Stromal cell of bone marrow (primary cell): ENCODE measurements at places on chromosomes 12 and 14.

DNA sequence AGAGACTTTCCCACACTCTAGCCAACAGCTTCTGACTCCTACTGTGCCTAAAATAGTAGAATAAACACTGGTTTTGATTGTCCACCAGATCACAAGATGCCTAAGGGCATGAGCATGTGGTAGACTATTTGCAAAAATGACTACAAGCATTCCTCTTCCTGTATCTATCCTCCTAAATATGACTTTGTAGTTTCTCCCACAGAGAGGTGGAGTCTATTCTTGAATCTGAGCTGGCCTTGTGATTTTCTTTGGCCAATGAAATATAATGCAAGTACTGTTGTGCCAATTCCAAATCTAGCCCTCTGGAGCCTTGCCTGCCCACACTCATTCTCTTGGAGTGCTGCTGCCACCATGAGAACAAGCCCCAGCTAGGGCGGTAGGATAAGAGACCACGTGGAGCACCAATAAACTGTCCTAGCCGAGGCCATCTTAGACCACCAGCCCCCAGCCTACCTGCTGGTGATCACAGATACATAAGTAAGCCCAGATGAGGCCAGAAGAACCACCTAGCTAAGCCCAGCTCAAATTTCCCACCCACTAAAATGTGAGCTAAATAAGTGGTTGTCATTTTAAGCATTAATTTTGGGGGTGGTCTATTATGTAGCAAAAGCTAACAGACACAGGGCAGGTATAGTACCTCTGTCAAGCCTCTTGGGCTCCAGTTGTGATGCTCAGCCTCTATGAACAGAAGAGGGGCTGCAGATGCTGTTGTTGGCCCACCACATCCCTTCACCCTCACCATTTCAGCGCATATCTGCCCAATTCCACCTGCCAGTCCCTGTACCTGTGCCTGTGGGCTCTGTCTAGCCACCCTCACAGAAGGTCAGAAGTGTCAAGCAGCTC lies 17.9 kb downstream of the ZFP36L1 start:
- peak; percentile 91 for DNase-seq

GRCh38 chr12:22190969-22191368 lies 143.5 kb downstream of the ST8SIA1 start:
- DNase-seq = no peak

DNA sequence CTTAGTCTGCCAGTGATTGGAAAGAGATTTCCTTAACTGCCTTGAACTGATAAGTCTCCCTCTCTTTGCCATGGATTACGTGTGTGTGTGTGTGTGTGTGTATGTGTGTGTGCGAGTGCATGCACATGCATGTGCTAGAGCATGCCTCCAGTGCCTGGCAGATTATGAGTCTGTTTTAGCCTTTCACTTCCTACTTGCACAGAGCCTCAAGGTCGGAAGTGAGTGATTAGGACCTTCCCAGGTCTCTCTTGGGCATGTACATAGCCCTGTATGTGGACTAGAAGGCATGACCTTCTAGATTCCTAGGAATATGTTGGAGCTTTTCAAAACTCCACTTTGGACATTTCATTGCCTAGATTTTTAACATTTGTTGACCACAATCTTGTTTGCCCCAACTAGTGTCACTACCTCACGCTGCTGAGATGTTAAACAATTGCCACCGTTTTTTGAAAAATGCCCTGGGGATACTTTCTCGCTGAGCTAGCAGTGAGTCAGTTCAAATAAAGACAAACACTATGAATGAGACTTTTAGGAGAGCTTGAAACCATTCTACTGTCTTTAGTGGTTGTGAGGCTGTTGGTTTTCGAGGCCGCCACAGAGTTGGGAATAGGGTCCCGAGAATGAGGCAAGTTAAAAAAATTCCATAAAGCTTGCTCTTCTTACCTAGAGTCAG lies 28.2 kb downstream of the KIAA0586 start:
- DNase-seq = no peak

DNA sequence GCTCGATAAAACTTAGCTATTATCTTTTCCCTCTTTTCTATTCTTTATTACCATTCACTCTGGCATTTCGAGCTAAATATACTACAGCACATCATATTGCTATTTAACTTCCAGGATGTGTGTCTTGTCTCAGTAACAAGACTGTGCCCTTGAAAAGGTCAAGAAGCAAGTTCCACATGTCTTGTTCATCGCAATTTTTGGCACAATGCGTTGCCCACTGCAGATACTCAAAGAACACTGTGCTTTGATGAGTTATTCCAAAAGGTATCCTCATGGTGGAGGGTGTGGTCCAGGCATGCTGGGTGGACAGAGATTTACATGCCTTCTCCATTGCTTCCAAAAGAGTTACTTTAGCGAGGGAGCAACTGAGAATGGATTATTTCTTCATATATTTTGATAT lies 6.6 kb downstream of the E2F7 start:
- DNase-seq = no peak

DNA sequence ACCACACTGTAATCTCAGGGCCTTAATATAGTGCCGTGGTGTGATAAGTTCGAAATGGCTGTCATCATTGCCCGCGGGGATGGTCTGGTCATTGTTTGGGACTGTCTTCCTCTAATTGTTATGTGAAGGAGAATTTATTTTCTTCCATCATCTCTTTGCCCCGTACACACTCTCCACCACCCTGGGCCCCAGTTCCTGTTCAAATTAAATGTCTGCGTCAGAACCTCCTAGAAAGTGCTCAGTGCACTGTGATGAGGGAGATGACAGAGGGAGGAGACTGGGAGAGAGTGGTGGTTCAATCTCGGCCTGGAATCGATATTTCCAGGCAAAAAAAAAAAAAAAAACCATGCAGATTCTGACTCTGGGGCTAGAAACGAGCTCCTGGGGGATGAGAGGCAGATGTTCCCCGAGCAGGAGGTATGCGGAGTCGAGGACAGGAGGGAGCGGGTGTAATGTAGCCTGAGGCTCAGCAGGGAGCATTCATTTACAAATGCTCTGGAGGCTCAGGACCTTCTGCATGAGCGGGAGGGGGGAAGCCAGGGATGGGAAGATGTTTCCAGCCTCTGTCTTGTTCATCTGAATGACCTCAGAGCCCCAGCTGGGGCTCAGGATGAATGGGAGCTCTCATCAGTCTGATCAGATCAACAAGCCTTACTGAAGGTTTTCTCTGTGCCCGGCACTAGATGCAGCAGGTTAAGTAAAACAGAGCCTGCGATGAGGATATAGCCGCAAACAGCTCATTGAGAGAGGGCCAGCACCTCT lies 219.5 kb downstream of the TBX5 start:
- no peak for DNase-seq

DNA sequence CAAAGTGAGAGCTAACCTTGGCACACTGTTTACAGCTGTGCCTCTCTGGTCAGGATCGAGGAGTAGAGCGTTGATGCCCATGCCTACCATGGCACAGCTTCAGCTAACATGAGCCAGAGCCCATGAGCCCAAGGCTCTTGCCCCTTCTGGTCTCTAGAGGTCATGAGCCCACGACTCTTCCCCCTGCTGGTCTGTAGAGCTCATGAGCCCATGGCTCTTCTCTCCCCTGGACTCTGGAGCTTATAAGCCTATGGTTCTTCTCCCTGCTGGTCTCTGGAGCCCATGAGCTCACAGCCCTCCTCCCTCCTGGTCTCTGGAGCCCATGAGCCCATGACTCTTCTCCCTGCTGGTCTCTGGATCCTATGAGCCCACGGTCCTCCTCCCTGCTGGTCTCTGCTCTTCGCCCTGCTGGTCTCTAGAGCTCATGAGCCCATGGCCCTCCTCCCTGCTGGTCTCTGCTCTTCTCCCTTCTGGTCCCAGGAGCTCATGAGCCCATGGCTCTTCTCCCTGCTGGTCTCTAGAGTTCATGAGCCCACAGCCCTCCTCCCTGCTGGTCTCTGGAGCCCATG lies 16.6 kb upstream of the CLMN start:
- DNase-seq = no peak

DNA sequence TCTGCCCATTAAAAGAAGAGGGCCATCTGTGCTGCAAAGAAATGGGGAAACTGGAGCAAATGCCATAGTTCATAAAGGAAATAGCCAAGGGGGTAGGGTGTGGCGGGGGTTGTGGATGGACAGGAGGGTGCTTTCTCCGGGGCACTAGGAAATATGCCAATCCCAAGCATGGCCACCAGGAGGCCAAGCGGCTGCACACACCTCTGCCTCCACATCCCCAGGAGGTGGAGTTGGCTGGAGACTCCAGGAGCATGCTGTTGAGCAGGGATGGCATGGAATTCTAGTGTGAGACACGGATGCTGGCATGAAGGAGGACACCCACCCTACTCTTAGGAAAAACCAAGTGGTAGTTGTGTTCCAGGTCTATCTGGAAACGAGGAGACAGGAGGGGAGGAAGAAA lies 25.2 kb downstream of the NID2 start:
- no peak for DNase-seq

GRCh38 chr12:114167431-114167830 lies 201.3 kb upstream of the RBM19 start:
- DNase-seq = no peak

GRCh38 chr12:107600581-107601144 lies 84.9 kb upstream of the PWP1 start:
- no peak for DNase-seq

- no peak for DNase-seq
These were observed 2.5 kb upstream of the ESRRB start for GRCh38 chr14:76373456-76373855.

GRCh38 chr12:118760623-118761022 lies 220.7 kb upstream of the SRRM4 start:
- DNase-seq = no peak

- DNase-seq = peak; percentile 48
These were observed 2.1 kb downstream of the LUM start for GRCh38 chr12:91109148-91109564.

- DNase-seq = no peak
These were observed 35.1 kb upstream of the KCNH3 start for GRCh38 chr12:49503674-49504180.

DNA sequence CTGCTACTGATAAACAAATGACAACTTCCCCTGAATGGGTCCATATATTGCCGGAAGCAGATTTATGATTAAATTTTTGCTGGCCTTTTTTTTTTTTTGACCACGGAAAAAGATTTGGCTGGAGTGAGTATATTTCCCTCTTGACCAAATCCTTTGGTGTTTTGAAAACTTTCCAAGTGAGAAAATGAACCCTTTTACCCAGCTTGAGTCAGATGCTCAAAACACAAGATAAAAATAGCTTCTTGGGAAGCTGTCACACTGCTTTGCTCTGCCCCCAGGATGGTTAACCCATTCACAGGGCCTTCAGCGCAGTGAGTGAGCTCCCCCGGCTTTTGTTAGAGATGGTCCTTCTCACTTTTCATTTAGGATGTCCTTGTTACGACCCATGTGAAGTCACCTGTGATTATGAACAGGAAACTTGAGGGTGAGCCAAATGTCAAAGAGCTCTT lies 224.3 kb downstream of the PELI2 start:
- peak; percentile 91 for DNase-seq

DNA sequence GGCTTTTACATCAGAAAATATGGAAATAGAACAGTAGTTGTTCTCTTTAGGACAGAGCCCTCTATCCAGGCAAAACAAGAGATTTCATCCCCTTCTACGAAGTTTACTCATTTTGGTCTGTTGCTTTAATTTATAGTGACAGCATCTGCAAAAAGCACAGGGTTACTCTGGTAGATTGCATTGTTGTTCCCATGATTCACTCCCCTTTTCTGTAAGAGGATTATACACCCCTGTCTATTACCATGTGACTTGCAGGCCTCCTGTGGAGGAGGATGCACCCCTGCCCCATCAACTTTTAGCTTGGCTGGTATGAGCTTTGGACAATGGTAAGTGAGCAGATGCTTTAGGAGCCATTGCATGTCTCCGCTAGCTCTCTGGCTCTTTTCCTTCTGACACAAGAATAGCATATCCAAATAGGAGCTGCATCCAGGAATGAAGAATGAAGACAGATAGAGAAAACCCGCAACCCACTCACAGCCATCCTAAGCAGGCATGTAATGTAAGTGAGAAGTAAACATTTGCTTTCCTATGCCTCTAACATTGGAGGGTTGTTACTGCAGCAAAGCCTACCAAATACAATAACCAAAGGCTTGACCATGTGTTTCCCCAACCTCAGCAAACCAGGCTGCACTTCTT lies 304.2 kb downstream of the AKAP6 start:
- no peak for DNase-seq

GRCh38 chr12:15273896-15274295 lies 48.4 kb upstream of the PTPRO start:
- DNase-seq = no peak

DNA sequence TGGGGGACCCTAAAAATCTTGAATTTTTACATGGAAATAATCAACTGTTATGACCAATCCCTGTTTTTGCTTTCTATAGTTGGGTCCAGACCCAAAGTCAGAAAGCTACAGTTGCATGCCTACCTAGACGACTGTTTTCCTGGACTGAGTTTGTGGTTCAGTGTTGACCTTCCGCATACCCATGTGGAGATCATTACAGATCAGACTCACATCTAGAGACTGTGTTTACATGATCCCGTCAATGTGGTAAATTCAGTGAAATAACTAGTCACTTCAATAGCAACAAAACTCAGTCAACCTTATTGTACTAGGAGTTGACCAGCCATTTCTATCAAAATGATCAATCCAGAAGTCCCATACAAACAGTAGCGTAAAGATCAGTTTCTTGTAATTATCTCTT lies 257.6 kb downstream of the EGLN3 start:
- peak; percentile 62 for DNase-seq

GRCh38 chr14:59187802-59188460 lies 536 bp upstream of the DAAM1 start:
- no peak for DNase-seq

DNA sequence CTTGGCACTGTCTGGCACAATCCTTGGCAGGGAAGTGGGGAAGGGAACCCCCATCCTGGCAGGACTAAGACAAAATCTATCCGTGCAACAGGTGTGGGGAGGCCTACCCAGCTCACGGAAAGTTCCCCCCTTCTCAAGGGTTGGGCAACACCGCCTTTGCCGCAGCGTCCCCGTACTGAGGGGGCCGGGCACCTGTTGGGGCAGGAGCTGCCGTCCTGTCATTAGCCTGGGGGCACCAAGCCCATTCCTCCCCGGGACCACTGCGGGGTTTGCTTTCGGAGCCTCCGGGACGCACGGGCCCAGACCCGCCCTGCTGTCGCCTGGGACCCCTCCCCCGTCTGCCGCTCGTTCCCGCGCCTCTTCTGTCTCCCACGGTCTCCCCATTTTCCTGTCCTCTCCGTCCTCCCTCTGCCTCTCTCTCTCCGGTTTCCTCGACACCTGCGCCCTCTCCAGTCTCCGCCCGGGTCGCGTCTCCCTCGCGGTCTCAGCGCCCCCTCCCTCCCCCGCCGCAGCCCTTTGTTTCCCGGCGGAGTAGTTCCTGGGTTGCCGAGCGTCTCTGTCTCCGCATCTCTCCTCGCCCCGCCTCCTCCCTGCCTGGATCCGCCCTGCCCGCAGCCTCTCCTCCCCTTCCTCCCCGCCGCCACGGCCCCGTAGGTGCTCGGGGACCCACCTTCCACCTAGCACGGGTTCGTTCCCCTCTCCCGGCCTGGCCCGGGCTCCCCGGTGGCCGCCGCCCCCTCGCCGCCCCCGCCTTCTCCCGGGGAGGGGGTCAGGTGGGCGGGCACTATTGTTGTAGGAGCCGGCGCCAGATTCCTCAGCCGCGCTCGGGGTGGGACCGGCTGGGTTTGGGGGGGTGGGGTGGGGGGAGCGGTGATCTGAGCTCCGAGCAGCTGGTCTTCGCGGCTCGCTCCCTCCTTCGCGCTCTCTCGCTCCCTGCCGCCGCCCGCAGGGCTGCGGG lies at the start of gene CACNB3:
Gene CACNB3 (plus strand): TSS at position 624 of the 958 bp plus-strand sequence. CDS start 434 bp downstream, outside the sequence.
- peak; percentile 10 for DNase-seq
